Right renal pelvis (tissue), 4 donors: ENCODE measurements at places on chromosomes 5 and 9.

DNA sequence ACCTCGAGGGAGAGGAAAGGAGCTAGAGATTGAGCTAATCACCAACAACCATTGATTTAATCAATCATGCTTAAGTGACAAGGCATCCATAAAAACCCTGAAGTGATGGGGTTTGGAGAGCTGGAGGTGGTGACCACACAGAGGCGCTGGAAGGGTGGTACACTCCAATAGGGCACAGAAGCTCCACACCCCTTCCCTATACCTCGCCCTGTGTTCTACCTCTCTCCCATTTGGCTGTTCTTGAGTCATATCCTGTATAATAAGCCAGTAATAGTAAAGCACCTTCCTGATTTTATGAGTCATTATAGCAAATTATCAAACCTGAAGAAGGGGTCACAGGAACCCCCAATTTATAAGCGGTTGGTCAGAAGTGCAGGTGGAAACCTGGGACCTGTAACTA lies 18.3 kb downstream of the ACTL7B start:
- DNase-seq: no peak

DNA sequence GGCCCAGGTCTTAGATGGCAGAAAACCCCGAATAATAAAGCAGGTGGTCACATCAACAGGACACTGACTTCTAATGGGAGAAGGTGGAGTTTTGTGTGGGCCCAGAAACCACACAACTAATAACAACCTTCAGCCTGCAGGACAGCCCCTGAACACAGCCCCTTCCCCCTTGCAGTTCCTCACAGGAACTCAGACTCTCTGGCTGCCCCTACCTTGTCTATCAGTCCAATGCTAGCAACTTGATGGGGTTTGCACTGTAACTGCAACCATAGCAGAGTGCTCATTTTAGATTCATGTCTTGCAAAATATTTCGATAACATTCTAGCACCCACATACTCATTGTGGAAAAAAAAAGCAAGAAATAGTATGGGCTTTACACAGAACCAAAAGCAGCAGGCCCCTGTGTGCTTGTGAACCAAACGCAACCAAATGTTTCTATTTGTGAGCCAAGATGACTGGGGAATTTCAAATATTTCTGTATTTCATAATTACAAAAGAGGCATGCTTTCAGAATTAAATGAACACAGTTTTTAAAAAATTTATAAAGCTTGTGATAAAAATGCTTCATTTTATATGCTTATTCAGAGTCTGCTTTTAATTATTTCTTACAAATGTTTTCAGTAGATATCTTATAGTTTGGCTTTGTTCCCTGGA lies 62.7 kb upstream of the PDE4D start:
- DNase-seq: no peak

GRCh38 chr9:11103525-11103924 lies 490.7 kb upstream of the PTPRD start:
- DNase-seq: no peak

DNA sequence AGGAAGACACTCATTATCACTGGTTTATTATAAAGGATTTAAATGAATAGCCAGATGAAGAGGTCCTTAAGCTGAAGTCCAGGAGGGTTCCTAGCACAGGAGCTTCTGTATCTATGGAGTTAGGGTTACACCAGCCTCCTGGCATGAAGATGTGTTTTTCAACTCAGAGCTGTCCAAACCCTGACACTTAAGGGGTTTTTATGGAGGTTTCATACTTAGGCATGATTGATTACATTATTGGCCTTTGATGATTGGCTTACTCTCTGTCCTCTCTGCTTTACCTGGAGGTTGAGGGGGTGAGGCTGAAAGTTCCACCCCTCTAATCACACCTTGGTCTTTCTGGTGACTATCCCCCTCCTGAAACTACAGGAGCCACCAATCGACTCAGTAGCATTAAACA lies 84.9 kb upstream of the ZNF169 start:
- no peak for DNase-seq

DNA sequence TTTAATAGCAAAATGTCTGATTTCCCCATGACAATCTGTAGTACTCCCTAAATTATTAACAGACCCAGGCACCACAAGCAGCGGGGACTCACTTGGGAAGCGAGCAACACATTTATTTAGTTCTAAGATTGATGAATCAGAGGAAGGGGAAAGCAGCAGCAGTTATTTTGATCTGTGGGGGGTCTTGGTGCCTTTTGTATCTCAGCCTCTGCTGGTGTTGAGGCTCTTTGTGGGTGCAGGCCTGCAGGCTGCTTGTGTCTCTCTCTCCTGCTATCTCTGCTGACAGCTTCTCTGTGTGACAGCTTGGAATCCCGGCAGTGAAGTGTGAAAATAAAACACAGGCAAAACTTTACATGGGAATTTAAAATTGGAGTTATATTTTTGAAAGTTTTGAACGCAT lies 878.2 kb upstream of the DMAC1 start:
- no peak for DNase-seq

DNA sequence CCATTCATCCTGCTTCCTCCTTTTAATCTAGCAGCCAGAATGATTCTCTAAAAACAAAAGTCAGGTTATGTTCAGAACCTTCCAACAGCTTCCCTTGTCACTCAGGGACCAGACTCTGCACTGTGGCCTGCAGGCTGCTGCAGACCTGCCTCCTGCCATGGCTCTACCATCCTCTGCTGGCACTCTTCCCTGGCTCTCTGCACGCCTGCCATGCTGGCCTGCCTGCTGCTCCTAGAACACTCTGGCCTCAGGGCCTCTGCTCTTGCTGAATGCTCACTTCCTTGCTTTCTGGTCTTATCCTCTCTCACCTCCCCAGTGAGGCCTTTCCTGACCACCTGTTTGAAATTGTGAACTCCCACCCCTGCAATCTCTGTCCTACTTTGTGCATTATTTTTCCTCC lies 149.4 kb downstream of the CD180 start:
- DNase-seq: no peak

DNA sequence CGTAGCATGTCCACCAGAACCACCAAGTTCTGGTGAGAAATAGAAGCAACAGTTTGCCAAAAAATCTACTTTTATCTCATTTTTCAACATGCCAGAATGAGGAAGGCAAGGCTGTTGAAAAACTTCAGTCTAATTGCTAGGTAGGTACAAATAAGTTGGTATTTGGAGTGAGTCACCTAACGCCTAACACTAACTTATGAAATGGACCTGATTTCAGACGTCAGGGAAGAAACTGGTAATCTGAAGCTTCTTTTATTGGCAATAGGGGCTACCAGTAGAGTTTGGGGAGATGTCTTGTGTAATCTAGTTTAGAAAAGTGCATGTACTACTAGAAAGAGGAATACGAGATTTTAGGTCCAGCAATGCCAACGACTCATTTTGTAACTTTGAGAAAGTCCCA lies 4.4 kb upstream of the PDE6A start:
- no peak for DNase-seq
